Sigmoid colon (tissue), 7 donors: ENCODE measurements at places on chromosomes 4 and X. TPM values are rescaled to one million over a fixed set of nuclear protein-coding genes. Genes with fewer than 3 reads are reported as not detected.

Gene ITM2A
- total RNA-seq, result 18.4 TPM

Gene CLIC2
- total RNA-seq, result 21.0 TPM

Gene MAGEA1
- not detected for total RNA-seq

Gene TMSB15A
- 3.6 TPM for total RNA-seq

Gene RAB40A
- 0.71 TPM for total RNA-seq

Gene CT55
- total RNA-seq, result not detected

Gene MAGEC3
- total RNA-seq, result not detected

Gene SLITRK2
- total RNA-seq, result 0.28 TPM

Gene PDZD4
- 11.8 TPM for total RNA-seq

Gene SYP
- total RNA-seq, result 4.1 TPM

Gene F8A2
- not detected for total RNA-seq

Gene CCKAR
- not detected for total RNA-seq

Gene SUPT20HL1
- total RNA-seq, result 0.16 TPM

Gene MAGEA2
- not detected for total RNA-seq

Gene FGG
- not detected for total RNA-seq

Gene SYTL5
- total RNA-seq, result under 0.01 TPM

Gene FHIP1A
- 2.0 TPM for total RNA-seq
